ENCODE measurements at places on chromosomes 7 and 10.

DNA sequence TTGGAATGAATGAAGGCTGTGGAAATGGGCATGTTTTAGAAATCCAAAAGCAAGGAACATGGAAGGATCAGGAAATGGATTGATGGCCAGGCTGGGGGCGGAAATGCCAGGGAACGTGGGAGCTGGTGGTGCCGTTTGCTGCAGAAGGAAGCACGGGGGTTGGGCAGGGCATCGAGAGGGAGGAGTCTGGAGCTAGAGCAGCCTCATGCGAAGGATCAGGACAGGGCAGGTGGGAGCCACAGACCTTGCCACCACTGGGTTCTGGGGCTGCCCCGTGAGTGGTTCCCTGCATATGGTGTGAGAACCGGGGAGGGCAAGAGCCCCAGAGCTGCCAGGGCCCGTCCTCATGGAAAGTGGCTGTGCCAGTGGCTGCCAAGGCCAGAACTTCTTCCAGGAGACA, 193.8 kb upstream of the ZNF32 start:
- DNase-seq, result no peak

GRCh38 chr7:49443515-49443914, 329.9 kb upstream of the VWC2 start:
- no peak for DNase-seq

DNA sequence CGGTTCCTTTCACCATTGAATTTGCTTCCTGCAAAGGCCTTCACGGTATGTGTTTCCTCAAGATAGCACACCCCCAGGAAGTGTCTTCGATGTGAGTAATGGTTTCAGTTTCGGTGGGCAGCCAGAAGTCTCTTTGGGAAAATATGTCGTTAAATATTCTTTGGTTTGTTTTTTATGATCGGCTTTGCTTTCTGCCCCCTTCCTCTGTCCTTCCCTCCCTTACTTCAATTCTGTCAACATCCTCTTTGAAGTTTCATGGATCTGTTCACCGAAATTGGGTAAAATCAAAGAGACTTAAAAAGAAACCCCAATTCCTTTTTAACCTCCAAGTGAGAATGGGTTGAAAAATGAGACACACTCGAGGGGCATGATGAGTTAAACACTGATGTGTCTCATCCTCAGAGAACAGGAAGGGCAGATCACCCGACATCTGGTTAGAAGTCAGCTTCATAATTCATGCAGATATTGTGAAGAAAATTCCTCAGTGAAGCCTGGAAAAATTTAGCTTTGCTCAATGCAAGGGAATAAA, 170.8 kb upstream of the HABP2 start:
- DNase-seq, result no peak

DNA sequence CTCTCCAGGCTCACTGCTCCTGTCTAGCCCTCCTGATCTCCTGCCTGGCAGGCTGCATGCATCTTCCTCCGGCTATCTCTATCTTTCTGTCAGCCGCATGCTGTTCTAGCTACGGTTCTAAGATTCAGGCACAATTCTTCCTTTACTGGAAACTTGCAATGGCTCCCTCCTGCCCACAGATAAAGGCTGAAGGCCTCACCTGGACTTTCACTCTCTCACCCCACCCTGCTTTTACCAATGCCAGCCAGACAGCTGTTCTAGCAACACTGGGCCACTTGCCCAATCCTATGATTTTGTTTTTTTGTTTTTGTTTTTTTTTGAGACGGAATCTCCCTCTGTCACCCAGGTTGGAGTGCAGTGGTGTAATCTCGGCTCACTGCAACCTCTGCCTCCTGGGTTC, 38.3 kb downstream of the BEND7 start:
- DNase-seq, result no peak

DNA sequence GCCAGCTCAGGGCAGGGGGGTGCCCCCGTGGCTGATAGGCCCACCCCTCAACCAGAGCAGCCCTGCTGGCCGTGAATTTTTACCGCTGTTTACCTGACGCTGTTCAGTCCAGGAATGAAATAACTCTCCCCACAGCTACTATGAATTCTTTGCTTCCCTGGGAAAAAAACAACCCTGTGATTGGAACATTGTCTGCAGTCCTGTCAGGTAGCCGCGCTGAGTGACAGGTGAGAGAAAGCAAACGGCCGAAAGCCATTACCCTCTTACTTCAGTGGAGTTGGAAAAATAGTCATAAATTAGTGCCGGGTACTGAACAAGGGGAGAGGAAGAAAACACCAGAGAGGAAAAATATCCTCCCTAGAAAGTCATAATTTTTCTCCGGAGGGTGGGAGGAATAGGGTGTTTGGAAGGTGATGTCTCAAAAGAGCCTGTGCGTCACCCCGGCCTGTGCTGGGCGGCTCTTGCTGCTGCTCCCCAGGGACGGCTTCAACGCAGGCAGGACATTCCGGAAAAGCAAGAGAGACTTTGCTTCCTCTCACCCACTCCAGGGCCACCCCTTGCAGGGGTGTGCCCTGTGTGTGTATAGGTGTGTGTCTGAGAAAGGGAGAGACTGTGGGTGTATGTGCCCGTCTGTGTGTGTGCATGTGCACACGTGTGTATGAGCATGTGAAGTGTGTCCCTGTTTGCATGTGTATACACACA, 69.0 kb downstream of the CDH23 start:
- no peak for DNase-seq

- DNase-seq, result no peak
Measured at GRCh38 chr10:108789336-108789735, 1134.0 kb downstream of the XPNPEP1 start.

DNA sequence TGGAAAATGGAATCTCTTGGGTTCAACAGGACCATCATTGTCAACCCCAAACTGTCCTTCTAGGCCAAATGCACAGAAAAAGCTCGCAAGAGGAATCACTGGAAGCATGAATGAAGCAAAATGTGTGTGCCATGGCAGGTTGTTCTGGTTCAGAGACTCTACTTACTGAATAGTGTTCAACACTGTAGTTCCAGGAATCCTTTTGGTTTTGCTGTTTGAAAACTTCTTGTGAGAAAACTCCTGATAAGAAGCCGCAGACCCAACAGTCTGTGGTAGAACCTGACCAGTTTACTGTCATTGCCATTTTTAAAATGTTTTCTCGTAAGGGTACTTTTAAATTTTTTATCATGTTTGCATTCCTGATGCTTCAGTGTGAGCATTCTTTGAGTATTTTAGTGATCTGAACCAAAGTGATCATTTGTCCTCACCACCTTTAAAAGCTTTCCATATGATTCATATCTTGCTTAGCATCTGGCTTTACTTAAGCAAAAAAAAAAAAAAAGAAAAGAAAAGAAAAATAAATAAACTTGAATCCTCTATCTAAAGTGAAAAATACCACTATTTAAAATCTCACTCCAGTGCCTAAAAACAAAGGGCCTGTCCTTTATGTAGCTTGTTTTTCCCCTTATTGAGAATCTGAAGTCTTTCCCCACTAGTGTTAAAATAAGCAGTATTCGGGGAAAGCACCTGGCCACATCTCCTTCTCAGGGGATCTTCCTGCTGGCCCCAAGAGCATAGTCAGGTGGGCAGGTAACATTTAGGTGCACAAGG, 92.4 kb downstream of the WNT2 start:
- DNase-seq, result no peak

- DNase-seq, result no peak
Measured at GRCh38 chr10:44033008-44033407, 351.9 kb downstream of the CXCL12 start.

DNA sequence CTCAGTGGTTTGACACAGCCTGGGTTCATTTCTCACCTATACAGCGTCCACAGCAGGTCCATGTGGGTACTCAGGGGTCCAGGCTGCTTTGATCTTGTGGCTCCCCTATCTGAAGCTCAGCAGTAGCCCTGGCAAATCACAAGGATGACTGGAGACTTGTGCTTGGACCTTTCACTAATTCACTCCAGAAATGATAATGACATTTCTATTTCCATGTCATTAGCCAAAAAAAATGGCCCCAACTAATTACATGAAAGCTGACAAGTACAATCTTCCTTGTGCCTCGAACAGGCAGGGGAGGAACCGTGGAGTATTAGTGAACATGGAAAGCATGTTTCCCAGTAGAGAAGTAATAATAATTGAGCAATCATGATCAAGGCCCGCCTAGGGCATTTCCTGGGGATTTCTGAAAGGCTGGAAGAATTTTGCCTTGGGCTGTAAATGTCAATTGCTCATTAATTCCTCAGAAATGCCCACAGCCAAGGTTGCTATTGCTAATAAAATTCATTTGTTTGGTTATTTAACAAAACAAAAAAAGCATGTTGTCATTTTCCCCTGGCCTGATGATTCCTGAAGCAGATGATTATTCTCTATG, 586.1 kb downstream of the SDK1 start:
- DNase-seq, result no peak

- DNase-seq, result no peak
Measured at GRCh38 chr7:110800984-110801383, 289.9 kb upstream of the LRRN3 start.

- DNase-seq, result no peak
Measured at GRCh38 chr10:11026773-11027172, 9.1 kb downstream of the CELF2 start.
